Mononuclear cell (primary cell): ENCODE measurements at places on chromosomes 3 and 15. TPM values are rescaled to one million over a fixed set of nuclear protein-coding genes. Genes with fewer than 3 reads are reported as not detected.

Gene GOLGA8S
- total RNA-seq = 0.10 TPM

Gene RASL12
- not detected for total RNA-seq

Gene BSN
- under 0.01 TPM for total RNA-seq

Gene CRTC3
- 58.2 TPM for total RNA-seq

Gene MRPL3
- 54.7 TPM for total RNA-seq

Gene C3orf85
- not detected for total RNA-seq

Gene TRH
- total RNA-seq = 0.10 TPM

Gene HCN4
- total RNA-seq = under 0.01 TPM
